ENCODE measurements at places on chromosomes 1 and 21. TPM values are rescaled to one million over a fixed set of nuclear protein-coding genes. Genes with fewer than 3 reads are reported as not detected.
A peak's percentile ranks its signal among the peaks of the same experiment; 100 is the strongest.

DNA sequence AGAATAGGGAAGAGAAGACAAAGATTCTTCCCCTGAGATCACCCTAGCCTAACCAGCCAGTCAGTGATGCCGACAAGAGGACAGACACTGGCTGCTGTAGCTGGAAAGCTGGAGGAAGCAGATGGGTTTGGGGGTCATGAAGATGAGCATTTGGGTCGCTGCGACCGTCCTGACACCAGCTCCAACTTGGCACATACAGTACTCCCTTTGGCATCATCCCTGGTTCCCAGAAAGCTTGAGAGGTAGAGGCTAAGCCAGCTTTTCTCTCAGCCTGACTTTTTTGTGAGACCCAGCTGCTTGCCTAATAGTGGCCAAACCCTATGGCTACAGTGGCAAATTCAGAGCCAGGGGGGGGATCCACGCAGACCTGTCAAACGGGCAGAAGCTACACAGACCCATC lies 43.0 kb upstream of the IKBKE start:
- no peak for DNase-seq

DNA sequence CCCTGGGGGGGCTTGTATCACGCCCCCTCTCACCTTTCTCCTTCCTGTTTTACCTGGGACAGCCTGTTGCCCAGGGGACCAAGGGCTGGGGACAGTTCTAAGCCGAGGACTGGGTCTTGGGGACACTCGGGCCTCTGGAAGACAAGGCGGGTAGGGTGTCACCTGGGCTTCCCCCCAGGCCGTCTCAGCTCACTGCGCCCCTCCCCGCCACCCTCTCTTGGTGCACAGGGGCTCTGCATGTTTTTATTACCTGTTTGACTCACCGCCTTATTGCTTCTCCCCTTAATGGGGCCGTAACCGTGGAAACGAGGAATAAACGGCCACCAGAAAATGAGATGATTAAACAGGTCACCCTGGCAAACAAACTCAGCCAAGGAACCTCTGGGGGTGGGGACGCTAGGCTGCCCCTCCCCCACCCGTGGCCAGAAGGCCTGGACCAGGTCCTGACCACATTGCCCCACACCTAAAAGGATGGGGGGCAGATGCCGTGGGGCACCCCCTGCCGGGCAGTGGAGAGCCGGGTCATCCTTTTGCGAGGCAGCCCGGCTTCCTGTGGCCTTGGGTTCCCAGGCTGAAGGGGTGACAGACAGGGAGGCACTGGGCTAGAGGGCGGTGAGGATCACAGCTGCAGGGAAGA lies 109.9 kb downstream of the CASZ1 start:
- no peak for DNase-seq

- no peak for DNase-seq
Measured at GRCh38 chr1:1025730-1026129, 5.8 kb downstream of the AGRN start.

SPRR2D gene
- total RNA-seq, result not detected

GRCh38 chr1:21703318-21703963 lies 34.3 kb upstream of the RAP1GAP start:
- DNase-seq, result no peak

DNA sequence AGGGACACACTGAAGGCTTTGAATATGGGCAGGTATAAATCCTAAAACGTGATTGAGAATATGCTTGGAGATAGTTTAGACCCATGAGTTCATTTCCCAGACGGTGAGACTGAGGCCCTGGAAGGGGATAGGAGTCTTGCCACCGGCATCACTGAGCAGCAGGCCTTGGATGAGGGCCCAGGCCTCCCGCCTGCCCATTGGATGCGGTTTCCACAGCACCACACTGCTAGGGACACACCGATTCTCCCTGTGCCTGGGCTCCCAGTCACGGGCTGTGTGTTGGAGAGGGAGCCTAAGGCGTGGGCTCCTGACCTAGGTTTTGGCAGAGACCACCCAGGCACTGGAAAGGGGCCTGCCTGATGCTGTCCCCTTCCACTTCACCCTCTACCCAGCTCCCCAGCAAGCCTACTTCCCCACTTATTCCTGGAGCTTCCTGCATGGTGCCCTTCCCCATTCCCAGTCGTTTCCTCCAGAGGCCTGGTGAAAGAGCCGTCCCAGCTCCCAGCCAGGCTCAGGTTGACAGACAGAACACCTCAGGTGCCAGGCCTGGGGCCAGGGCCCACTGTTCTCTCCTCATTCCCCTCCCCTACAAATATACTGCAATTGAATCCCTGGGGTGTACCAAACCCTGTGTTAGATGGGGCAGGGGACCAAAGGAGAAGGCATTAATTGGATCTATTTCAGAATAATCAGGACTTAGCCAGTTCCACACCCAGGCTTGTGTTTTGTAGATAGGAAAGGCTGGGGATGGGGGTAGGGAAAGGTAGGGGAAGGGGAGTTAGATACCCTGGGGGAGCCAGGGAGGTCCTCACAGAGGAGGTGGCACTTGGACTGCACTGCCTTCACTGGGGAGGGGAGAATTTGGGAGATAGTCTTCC lies 3.4 kb downstream of the FOXO6 start:
- DNase-seq, result no peak

COL8A2 gene
- total RNA-seq, result 1.1 TPM

DNA sequence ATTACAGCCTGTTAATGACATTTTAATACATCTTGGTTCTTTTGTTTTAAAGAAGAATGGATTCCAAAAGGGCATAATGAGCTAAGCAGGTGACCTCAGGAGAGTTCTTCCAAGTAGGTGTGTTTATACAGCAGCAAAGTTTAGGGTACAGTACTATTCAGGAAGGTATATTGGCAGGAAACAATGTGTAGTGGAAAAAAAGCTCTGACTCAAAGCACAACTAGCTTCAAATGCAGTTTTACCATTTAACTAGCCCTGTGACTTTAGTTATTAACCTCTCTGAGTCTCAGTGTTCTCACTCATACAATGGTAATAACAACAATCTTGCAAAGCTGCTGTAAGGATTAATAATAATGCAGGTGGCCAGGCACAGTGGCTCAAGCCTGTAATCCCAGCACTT lies 29.9 kb downstream of the FAF1 start:
- no peak for DNase-seq

KCNT2 gene
- 1.1 TPM for total RNA-seq

TMEM54 gene
- 10.9 TPM for total RNA-seq

OR2T35 gene
- not detected for total RNA-seq

CADM3 gene
- 0.85 TPM for total RNA-seq

C1orf53 gene
- 5.1 TPM for total RNA-seq

DNA sequence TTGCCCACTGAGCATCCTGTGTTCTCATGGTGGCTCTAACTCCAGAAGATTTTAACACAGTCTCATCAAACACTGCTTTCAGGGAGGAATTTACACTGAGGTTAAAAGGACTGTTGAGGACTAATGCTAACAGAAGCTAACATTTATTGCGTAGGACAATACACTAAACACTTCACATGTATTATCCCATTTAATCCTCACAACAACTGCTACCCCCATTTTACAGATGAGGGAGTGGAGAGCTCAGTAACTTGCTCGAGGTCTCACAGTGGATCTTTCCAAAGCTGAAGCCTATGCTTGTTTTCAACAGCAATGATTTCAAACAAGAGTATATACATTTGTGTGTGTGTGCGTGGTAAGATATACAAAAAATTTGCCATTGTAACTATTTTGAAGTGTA lies 13.9 kb downstream of the ATF3 start:
- no peak for DNase-seq

NTRK1 gene
- total RNA-seq, result 0.62 TPM

ANKRD35 gene
- total RNA-seq, result 1.2 TPM

XCL2 gene
- not detected for total RNA-seq

CLCA1 gene
- not detected for total RNA-seq

GRCh38 chr1:197841883-197842553 lies 60.4 kb upstream of the C1orf53 start:
- DNase-seq, result no peak

ARID4B gene
- 21.5 TPM for total RNA-seq

DNA sequence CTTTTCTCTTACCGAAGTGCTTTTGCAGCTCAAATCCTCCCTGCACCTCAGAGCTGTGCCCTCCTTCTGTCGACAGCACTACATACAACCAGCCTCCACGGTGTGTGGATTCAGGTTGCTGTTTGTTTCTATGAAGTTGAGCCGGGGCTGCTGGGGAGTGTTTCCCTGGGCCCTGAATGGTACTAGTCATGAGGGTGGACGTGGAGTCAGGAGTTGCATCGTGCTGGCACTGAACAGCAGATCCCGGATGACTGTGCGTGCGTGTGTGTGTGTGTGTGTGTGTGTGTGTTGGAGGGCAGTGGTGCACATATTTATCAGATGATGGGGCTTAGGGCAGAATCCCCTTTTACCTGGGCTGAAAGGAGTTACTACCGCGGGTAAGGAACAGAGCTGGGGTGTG lies 47.0 kb downstream of the ACTL8 start:
- DNase-seq, result no peak

MTARC1 gene
- 4.4 TPM for total RNA-seq

DNA sequence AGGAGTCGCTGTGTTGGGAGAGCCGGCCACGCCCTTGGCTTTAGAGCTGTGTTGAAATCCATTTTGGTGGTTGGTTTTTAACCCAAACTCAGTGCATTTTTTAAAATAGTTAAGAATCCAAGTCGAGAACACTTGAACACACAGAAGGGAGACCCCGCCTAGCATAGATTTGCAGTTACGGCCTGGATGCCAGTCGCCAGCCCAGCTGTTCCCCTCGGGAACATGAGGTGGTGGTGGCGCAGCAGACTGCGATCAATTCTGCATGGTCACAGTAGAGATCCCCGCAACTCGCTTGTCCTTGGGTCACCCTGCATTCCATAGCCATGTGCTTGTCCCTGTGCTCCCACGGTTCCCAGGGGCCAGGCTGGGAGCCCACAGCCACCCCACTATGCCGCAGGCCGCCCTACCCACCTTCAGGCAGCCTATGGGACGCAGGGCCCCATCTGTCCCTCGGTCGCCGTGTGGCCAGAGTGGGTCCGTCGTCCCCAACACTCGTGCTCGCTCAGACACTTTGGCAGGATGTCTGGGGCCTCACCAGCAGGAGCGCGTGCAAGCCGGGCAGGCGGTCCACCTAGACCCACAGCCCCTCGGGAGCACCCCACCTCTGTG lies 4.7 kb downstream of the C1orf35 start:
- DNase-seq, result no peak

- no peak for DNase-seq
Measured at GRCh38 chr1:29094433-29094832, 29.3 kb downstream of the TMEM200B start.

GRCh38 chr1:110387048-110387754 lies 3.6 kb downstream of the SLC16A4 start:
- no peak for DNase-seq

FAM43B gene
- 2.0 TPM for total RNA-seq

KCND3 gene
- 13.7 TPM for total RNA-seq

GRCh38 chr1:207964195-207964966 lies 53.5 kb upstream of the CD34 start:
- no peak for DNase-seq

GRCh38 chr1:173392895-173393658 lies 84.1 kb upstream of the PRDX6 start:
- DNase-seq, result no peak

- DNase-seq, result no peak
Measured at GRCh38 chr1:209023790-209024189, 559.7 kb upstream of the CAMK1G start.

DNA sequence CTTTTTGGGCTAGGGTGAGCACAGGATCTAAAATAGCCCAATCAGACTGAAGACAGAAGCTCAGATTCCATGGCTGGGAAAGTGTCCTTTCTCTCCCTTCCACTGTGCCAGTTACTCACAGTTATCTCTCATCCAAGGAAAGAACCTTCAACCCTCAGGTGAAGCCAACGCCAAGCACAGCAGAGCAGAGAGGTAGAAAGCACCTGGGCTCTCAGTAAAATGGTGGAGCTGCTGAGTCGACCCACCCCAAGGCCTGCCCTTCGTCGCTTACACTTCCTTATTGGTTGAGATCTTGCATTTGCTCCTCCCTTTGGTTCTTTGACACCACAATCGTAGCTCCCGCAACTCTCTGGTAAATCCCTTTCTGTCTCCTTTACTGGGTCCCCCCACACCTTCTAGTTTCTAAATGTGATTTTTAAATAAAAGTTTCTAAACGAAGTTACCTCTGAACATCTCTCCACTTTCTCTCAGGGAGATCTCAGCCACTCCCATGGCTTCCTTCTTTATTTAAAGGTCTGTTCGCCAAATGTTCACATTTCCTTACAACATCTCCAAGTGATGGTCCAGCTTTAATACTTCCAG lies 27.5 kb upstream of the SLC30A1 start:
- no peak for DNase-seq

CFHR4 gene
- total RNA-seq, result not detected

GRCh38 chr1:174659823-174660222 lies 212.1 kb downstream of the GPR52 start:
- no peak for DNase-seq

GRCh38 chr1:198320759-198321158 lies 164.0 kb downstream of the NEK7 start:
- no peak for DNase-seq

- DNase-seq, result peak; percentile 29
Measured at GRCh38 chr21:31335957-31336738, 7.9 kb downstream of the TIAM1 start.

S100A1 gene
- total RNA-seq, result 2,536 TPM

Data from heart right ventricle (tissue), 16 donors.